ENCODE measurements at places on chromosomes 3 and 15.

GRCh38 chr3:40355410-40355809 is 31.6 kb upstream of the ENTPD3 start:
- DNase-seq: no peak

DNA sequence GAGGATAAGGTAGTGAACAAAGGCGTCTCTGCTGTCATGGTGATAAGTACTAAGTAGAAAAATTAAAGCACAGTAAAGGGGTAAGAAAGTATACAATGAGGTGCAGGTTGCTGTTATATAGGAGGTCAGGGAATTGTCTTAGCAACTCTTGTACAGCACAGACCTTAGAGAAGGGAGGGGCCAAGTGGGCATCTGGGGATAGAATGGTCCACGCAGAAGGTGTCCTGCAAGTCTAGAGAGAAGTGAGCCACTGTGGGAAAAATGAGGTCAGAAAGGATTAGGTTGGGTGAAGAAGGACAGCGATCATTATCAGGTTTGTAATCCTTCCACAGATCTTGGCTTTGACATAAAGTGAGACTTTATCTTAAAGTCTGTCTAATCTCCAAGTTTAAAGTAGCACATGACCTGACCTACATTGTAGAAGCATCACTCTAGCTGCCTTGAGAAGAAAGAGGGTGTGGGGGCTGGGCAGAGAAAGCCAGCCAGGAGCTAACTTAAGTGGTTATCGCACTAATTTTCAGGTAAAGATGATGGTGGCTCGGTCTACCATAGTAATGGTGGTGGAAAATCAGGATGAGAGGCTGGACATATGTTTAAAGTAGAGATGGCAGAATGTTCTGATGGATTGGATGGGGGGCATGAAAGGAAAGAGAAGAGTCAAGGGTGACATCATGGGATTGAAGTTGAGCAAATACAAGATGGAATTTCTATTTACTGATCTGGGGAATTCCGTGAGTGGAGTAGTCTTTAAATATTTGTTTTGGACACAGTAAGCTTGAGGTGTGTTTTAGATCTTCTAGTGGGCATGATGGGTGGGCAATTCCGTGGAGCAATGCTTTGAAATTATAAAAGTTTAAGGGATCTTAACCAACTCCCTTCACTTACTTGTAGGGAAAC is 919.2 kb downstream of the ROBO1 start:
- DNase-seq: no peak

DNA sequence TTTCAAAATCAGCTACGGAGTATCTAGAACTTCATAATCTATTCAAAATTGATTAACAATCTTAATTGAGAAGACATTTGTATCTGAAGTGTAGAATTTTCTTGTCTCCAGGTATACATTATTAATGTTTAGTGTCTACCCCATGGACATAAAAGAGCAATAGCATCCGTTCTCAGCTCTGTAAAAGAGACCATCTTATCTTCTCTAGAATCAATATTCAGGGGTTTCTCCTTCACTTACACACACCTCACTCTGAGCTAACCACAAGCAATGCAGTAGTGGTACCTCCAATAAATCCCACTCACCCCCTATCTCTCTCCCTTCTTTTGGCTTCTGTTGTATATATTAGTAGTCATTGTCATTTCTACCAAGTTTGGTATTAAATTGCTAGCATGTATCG is 16.2 kb downstream of the MBNL1 start:
- no peak for DNase-seq

GRCh38 chr3:167684388-167684993 is 30.7 kb upstream of the WDR49 start:
- DNase-seq: peak; percentile 46

- DNase-seq: no peak
Observed at GRCh38 chr15:69951256-69951897, 146.3 kb downstream of the TLE3 start.

DNA sequence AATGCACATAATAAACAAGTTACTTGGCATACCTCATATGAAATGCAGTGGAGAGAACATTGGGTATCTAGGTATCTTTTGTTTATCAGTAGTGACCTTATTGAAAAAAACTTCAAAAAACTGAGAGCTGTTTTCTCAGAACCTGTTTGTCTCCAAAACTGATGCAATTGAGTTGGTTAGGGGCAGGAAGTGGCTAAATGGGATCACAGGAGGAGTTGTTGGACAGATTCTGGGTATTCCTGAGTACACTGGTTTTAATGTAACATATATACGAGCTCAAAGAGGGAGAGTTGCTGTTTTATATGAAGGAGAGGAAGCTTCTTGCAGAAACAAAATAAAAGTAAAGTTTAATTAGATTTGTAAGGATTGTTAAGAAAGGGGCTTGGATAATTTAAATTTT is 159.5 kb downstream of the C3orf70 start:
- DNase-seq: no peak

DNA sequence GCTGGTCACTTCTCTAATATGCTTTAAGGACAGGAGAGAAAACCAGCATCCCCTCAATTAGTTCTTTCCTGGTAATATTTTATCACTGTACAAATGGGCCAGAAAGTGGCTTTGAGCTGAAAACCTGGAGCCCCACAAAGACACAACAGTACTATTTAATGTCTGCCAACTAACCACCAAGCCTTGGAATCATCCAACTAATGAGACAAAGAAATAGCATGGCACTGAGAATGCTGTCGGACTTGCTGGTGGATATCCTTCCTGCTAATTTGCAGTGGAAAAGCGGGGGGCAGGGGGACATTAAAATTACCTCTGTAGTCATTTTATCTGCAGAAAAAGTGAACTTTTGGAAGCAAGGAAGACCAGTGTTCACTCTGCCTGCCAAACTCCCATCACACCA is 288.5 kb downstream of the KBTBD8 start:
- DNase-seq: no peak

DNA sequence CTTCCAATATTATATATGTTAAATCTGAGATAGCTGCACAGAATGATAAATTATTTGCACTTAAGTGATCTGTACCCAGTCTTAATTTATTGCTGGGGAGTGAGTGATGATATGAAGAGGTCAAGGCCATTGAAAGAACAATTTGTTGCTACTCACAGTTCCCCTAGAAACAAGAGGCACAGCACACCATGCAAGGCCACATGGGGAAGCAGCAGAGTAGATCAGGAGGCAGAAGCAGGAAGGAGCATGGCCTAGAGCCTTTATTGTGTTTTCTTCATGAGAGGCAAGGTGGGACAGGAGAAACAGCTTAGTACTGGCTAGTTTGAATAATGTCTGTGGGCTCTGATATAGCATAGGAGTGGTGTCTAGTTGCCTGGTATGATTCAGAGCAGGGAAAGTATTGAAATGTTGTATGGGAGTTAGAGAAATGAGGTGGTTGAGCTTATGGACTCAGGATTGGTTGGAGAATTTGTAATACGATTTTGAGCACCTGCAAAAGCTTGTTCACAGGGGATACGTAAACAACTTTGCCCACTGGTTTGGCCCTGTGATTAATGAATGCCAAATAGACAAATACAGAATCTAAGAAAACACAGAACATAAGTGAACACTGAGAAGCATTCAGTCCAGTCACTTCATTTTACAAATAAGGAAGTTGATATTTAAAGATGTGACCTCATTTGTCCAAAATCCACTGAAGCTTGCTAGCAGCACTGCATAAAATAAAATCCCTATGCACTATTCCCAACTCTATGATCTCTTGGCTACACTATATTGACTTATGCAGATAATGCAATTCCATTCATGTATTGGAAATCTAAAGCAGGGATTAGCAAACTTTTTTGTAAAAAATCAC is 71.7 kb downstream of the TMCO5A start:
- no peak for DNase-seq

GRCh38 chr3:56375654-56376053 is 92.6 kb downstream of the ERC2 start:
- DNase-seq: no peak

DNA sequence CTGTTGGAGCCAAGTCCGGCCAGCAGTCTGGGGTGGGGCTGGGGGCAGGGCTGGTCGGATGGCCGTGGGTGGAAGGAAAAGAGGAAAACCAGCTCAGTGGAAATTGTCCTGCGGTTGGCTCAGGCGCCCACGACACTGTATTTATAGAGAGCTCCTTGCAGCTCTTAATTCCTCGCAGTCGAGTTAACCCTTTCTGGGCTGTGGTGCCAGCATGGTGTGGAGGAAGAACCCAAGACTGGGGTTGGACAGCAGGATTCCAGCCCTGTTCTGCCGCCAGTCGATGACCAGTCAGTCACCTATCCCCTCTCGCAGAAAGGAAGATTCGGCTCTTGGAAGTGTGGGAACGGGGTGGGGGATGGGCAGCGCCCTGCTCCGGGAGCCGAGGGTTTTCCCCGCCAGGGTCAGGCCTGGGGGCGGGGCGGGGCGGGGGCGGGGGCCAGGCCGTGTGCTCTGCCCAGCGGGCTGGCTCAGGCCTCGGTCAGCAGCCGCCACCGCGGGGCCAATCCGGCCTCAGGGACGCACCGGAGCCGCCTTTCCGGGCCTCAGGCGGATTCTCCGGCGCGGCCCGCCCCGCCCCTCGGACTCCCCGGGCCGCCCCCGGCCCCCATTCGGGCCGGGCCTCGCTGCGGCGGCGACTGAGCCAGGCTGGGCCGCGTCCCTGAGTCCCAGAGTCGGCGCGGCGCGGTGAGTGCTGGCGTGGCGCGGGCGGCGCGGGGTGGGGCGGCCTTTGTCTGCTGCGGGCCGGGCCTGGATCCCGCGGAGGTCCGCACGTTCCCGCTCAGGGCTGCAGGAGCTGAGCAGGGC is at the start of gene CD276:
TSS of gene CD276 (plus strand) at position 607 of the 804 bp plus-strand sequence. CDS start 15,257 bp downstream, outside the sequence.
- peak; percentile 34 for DNase-seq

GRCh38 chr3:10858091-10858490 is 42.1 kb downstream of the SLC6A11 start:
- no peak for DNase-seq

GRCh38 chr15:22903427-22903826 is 65.0 kb downstream of the NIPA2 start:
- no peak for DNase-seq

DNA sequence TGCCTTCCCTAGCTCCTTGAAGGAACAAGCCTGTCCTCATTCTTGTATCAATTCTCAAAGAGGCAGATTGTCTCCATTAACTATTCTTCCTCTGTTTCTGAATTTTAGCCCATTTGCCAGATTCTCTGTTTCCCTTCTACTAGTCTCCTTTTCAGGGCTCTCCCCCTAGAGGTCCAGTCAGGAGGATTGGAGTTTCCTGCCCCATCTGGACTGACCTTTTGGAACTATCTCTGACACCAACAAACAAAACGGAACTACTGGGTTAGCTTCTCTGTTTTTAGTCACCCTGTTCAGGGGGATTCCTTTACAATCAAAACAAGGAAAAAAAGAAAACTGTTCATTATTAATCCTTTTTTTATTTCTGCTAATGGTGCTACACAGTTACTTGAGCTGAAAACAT is 10.2 kb upstream of the KPNA4 start:
- no peak for DNase-seq

- DNase-seq: no peak
Observed at GRCh38 chr3:27081992-27082607, 287.1 kb downstream of the NEK10 start.

GRCh38 chr3:48684480-48685143 is 1.1 kb downstream of the NCKIPSD start:
- no peak for DNase-seq

GRCh38 chr3:12716605-12717151 is 42.4 kb downstream of the TMEM40 start:
- peak; percentile 22 for DNase-seq

DNA sequence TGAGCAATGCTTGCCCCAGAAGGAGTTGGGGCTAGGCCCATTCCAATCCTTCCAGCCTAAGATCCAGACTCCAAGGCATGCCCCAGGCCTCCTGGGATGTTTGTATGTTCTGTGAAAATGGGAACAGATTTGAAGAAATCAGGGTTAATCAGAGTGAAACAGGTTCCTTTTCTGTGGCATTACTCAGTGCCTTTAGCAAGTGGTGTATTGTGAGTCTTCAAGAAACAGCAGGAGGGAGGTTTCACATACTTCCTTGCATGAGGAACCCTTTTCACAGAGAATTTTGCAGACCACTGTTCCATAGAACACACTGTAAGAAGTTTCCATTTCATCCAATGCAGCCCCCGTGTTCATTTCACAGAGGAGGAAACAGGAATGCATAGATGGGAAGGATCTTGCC is 8.4 kb upstream of the CDC25A start:
- no peak for DNase-seq

- no peak for DNase-seq
Observed at GRCh38 chr3:117793622-117794265, 1084.2 kb downstream of the TUSC7 start.

GRCh38 chr15:95872366-95872771 is 458.1 kb upstream of the NR2F2 start:
- peak; percentile 74 for DNase-seq

DNA sequence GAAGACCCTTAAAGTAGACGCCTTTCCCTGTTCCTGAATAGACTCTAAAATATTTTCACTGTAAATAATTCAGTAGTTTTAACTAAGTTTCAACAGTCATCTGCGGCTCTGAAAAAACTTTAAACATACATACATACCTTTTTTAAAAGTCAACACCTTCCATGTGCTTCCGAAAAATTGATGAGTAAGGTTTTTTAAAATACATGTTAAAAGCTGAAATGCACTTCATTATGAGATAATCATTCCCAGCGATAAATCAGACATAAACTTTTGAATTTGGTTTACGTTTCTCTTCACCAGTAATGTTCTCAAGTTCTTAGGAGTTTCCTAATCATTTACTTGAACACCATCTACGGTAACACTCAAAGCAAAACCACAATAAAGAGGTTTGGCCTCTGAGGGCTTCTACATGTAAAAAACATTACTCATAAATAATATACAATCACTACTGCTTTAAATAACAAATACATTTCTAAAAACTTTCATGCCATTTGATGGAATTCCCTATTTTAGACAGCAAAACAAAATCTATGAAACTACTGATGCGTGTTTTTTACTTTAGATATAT is 403.5 kb downstream of the SHQ1 start:
- DNase-seq: no peak

- no peak for DNase-seq
Observed at GRCh38 chr3:137767538-137768360, 3.6 kb downstream of the SOX14 start.

DNA sequence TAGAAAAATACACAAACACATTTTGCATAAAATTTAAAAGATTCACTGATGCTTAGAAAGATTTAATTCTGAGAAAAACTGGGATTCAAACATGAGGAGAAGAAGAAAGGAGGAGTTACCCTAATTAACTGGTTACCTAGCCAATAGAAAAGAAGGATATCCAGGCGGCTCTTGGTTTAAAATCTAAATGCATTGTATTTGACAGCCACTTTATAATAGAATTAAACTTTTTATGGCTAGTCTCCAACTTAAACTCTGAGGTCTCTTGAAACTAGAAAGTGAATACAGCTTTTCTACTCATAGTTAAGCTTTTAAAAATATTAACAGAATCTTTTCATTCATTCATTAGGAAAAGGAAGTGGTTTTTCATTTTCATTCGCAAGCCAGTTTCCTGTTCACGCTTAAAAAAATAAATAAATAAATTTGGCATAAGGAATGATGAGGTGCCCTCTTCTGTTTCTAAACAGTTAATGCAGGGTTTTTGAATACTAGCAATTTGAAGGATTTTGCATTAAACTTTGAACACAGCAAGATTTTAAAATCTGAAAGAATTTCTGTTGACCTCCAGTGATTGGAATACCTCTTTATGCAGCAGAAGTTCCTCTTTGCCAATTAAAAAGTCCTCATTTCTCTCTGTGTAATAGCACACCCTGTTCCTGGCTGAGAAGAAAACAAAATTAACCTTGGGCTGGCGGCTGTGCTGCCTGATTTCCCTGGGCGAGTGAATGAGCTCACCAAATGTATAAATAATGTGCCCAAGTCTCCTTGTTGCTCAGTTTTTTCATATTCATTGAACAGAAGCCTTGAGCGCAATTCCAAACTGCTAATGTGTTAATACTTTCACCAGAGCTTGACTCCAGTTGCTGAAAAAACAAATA is 105.1 kb downstream of the ZMAT3 start:
- peak; percentile 29 for DNase-seq

- DNase-seq: peak; percentile 72
Observed at GRCh38 chr15:99305761-99306505, 54.7 kb downstream of the LRRC28 start.
